ENCODE measurements at places on chromosomes 3 and 15.

GRCh38 chr3:117750674-117751269, 1041.2 kb downstream of the TUSC7 start:
- DNase-seq, result no peak

DNA sequence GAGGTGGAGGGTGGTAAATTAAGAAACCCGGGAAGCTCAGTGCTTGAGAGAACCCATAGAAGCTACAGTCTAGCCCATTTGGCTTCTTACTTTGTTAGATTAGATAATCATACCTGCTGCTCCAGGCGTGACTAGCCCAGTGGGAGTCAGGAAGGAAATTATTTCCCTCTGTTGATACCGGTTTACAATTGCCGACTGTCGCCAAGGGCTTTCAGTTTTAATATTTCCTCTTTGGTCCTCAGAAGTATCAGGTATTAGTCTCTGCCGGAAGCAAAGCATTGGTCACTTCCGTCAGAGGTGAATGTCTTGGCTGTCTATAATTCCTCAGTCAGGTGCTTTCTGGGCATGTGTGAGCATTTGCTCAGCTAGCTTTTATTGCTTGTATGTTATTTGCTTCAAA, 75.2 kb downstream of the LPP start:
- no peak for DNase-seq

DNA sequence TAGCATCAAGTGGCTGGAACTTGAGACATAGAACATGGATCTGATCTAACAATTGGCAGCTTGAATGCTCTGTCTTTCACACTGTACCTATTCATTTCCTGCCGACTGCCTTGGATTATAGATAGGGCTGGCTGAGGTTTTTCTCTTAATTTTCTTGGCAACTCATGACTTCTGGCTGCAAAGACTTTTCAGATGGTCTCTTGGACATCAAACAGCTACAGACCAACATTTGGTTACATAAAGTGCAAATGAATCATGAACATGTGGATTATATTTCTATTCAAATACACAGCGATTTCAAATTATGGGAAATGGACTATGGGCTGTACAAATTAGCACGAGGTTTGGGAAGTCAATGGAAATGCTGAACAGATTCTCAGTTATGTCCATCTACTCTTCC, 26.2 kb upstream of the IL16 start:
- DNase-seq, result no peak

DNA sequence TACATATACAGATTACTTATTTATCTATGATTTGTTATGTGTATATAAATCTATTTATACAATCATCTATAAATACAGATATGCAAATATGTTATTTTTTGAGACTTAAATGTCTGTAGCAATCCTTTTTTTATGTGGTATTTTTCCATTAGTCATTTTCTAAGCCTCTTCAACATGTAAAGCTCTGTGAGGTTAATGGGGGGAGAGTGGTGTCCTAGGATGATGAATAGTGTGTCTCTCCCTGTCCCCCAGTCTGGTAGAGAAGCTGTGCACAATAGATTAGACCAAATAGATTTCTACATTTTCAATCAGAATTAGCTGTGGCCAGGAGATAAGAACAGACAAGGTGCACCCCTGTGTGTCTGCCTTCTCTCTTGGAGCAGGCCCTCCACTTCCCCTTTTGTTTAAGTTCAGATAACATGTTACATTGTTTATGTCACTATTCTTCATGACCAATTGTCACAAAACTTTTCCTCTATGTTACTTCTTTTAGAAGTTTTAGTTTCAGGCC, 453.9 kb downstream of the LPP start:
- no peak for DNase-seq

- no peak for DNase-seq
These were observed 70.4 kb downstream of the FOXP1 start for GRCh38 chr3:71513081-71513480.

GRCh38 chr15:96333131-96334016, 2.9 kb downstream of the NR2F2 start:
- DNase-seq, result peak; percentile 53

GRCh38 chr3:126474498-126475412, 936 bp downstream of the ZXDC start:
- no peak for DNase-seq

DNA sequence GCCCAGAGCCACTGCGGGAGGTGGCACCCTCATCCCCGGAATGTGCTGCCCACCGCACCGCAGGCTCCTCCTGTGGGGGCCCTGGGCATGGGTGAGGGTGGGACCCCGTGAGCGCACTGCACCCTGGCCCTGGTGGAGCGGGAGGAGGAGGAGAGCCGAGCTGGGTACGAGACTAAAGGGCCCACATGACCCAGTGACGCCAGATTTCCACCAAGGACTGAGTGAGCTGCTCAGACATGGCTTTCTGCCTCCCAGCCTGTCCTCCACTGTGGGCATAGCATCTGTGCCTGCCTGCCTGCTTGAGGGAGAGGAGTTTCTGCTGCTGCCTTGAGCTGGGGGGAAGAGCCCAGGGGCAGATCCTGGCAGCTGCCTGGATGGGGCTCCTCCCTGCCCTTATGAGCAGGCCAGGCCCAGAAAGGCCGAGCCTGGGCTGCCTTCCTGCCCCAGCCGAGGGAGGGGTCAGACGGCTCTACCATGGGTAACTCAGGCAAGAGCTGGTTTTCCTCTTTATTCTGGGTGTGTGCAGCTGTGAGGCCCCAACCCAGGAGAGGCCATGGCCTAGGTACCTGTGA, 88.4 kb downstream of the VGLL4 start:
- DNase-seq, result no peak

DNA sequence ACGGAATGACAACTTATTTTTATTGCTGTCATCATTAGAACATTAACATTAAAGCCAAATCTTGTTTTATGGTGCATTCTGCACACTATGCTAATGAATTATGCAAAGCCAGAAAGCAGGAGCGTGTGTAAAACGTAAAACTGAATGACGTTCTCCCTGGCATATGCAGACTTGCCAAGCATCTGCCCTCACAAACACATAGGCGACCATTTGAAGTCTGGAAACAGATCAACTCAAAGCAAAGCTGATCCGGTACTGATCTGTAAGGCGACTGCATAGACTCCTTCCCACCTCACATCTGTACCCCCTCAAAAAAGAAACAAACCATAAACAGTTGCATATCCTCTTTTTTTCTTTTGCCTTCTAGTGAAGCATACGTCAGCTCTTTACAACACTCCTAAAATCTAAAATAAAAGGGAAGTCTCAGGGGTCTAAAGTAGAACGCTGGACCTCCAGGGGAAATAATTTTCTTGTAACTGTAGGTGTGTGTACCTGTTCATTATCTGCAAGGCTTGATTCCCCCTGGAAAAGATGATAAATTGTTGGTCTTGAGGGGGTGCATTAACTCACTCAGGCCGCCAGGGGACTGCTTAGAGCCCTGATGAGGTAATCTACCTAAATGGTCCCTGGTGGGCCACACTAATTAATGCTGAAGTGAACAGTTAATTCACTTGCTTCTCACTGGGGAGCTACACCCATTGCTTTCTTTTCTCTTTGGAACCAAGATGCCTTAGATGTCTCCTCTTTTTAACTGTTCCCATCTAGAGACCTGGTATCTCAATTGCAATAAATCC, 231.4 kb downstream of the CDIN1 start:
- no peak for DNase-seq

- no peak for DNase-seq
These were observed 79.0 kb downstream of the ASB7 start for GRCh38 chr15:100681335-100681746.

DNA sequence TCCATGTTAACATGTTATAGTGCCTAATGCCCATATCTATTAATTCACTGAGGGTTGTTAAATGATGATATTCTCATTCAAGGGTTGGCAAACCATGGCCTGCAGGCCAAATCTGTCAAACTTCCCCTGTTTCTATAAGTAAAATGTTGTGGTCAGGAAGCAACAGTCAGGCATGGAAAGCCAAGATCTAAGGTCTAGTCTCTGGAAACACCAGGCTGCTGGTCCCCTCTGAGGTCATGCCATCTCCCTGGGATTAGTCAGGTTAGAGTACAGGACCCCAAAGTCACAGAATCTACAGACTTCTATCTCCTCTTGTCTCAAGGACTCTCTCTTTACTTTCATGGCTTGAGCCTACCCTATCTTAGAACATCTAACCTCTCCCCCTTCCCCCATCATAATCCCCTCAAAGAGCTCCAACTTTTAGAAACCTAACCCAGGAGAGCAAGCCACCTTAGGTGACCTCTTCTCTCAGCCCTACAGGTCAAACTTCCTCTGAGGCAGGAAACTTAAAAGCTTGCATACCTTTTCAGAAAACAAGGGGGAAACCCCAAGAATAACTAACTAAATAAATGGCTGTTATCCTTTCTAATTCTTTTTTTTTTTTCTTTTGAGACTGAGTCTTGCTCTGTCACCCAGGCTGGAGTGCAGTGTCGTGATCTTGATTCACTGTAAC, 15.3 kb upstream of the HERC1 start:
- no peak for DNase-seq

GRCh38 chr3:129003578-129004112, 2.5 kb downstream of the EFCC1 start:
- no peak for DNase-seq

DNA sequence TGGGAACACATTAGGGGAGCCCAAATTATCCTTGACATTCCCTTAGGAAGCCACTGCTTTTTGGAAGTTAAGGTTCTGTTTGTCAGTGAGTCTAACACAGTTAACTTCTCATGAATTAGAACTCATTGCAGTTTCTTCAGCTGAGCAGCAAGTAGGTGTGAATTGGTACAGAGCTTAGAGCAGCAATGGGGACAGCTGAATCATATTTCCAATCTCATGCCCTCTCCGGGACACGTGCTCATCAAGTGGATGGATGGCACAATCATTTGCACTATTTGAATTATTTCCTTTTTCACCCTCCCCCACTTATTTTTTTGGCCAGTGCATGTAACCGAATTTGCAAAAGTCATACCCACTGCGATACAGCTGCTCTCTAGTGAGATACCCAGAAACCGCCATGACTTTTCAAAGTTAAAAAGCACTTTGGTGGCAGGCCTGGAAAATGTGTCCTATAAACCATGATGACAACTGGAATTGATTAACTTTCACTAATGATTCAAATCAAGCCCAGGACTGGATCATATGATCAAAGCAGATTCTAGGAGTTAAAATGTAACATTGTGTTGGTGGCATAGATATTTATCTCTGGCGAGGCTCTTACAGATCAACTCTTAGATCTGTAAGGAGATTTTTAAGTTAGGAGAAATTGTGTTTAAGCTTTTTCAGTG, 76.4 kb downstream of the EBLN2 start:
- no peak for DNase-seq

DNA sequence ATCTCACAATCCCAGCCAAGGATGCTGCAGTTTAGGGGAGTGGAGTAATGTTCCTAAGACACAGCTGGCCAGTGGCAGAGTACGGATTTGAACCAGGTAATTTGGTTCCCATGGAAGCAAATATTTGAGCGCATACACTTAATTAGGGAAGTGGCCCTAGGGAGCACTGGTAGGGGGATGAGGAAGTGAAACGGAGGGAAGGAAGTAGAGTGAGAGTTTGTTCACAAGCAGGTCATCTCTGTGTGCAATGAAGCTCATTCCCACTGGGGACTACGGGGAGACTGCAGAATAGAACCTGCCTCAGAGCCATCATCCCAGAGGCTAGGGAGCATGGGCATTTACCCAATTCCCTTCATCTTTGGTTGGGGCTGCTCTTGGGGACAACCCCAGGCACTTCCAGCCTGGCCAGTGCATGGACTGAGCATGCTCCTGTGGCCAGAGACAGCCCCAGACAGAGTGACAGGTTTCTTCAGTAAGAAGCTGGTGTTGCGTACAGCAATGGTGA, 317.2 kb upstream of the PROK2 start:
- no peak for DNase-seq

GRCh38 chr3:4548780-4549179, 55.6 kb downstream of the ITPR1 start:
- DNase-seq, result no peak

- DNase-seq, result no peak
These were observed 10.3 kb downstream of the CXCR6 start for GRCh38 chr3:45953536-45953935.

DNA sequence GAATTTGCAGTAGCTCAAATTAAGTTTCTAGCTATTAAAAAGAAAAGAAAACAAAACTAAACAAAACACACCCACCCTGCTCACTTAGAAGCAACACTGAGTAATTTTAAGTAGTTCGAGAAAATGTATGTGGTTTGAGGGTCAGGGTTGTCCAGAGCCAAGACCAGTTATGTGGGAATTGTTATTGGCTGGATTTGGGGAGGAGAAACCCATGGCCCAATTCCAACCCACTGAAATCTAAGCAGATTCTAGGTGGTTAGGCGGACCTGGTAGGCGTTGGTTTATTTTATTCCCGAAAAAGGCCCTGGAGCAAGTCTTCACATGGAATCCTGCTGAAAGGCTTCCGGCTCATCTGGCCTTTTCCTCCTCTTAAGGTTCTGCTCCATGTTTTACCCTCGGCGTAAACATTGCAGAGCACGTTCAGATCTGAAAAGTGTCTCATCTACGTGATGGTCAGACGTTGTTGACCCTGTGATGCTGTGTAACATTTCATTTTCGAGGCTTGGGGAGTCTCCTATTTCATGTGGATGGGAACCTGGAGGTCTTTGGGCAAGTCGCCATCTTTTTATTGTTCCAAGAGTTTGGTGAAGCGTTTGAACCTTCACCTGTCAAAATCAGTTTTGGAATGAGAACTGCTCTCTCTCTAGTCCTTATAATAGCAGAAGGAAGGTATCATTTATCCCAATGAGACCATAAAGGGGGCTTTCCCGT, 64.0 kb downstream of the FLNB start:
- DNase-seq, result no peak

- no peak for DNase-seq
These were observed 1.8 kb downstream of the ARL8B start for GRCh38 chr3:5123937-5124336.

DNA sequence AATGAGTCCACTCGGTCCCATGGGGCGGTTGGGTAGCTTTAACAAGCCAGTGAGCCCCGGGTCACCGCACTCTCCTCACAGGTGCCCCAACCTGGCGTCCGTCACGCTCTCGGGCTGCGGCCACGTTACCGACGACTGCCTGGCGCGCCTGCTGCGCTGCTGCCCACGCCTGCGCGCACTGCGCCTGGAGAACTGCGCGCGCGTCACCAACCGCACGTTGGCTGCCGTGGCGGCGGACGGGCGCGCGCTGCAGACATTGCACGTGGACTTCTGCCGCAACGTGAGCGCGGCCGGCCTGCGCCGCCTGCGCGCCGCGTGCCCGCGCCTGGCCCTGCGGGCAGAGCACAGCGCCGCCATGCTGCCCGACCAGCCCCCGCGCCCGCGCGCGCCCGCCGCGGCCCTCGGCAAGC, 3.4 kb downstream of the FBXL22 start:
- DNase-seq, result peak; percentile 77
